ENCODE measurements at places on chromosomes 7 and 10.

GRCh38 chr7:106770191-106770590 lies 94.9 kb upstream of the PIK3CG start:
- no peak for DNase-seq

DNA sequence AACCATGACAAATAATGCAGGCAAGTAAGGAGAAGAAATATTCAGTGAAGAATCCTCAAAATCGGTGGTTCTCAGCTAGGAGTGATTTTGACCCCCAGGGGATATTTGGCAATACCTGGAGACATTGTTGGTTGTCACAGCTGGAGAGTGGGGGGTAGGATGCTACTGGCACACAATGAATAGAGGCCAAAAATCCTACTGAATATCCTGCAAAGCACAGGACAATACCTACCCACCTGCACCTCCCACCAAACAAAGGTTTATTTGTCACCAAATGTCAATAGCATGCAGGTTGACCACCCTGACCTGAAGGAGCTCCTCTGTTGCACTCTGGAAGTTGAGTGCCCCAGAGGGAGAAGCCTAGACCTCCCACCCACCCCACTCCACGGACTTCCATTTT lies 1028.6 kb downstream of the CNTNAP2 start:
- no peak for DNase-seq

DNA sequence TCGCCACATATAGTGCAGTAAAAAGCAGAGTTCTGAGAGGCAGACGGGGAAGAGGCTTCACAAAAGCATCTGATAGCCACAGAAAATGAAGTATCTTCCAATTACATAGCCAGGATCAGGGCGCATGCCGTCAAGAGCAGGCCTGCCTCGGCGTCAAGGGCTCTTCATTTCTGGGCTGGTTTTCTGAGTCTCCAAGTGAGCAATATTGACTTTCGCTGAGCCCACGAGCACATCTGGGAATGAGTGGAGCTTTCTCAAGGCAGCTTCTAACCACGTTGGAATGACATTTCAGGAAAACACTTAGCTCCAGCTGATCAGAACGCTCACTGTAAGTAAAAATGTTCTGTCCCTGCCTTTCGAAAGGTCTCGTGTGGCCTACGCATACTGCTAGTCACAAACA lies 51.9 kb downstream of the CLRN3 start:
- no peak for DNase-seq

DNA sequence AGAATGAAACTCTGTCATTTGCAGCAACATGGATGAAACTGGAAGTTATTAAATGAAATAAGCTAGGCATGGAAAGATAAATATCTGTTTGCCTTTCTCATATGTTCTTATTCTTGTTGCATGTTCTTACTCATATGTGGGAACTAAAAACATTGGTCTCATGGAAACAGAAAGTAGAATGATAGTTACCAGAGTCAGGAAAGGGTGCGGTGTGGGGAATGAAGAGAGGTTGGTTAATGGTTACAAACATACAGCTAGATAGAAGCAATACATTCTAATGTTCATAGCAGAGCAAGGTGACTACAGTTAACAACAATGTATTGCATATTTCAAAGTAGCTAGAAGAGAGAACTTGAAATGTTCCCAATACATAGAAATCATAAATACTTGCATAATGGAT lies 105.1 kb downstream of the FAM107B start:
- no peak for DNase-seq

GRCh38 chr7:24436131-24436920 lies 136.9 kb upstream of the PALS2 start:
- no peak for DNase-seq

GRCh38 chr7:45324683-45325237 lies 167.2 kb downstream of the RAMP3 start:
- no peak for DNase-seq

DNA sequence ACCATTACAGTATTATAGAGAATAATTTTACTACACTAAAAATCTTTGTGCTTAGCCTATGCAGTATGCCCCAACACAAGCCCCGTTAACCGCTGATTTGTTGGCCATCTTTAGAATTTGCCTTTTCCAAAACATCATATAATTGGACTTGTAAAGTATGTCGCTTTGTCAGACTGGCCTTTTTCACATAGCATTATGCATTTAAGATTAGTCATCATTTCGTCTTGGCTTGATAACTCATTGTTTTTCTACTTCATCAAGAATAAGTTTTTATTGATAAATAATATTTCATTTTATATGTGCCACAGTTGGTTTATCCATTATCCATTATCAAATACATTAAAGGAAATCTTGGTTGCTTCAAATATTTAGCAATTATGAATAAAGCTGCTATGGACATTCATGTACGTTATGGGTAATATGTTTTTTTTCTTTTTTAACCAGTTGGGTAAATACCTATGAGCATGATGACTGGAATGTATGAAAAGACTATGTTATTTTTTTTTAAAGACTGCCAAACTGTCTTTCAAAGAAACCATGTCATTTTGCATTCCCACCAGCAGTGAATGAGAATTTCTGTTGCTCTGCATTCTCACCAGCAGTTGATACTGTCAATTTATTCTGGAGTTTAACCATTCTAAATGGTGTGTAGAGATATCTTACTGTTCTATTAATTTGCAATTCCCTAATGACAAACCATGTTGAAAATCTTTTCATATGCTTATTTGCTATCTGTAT lies 273.1 kb upstream of the KCND2 start:
- DNase-seq: no peak

- no peak for DNase-seq
These were observed 9.5 kb upstream of the TAC1 start for GRCh38 chr7:97722386-97722785.

DNA sequence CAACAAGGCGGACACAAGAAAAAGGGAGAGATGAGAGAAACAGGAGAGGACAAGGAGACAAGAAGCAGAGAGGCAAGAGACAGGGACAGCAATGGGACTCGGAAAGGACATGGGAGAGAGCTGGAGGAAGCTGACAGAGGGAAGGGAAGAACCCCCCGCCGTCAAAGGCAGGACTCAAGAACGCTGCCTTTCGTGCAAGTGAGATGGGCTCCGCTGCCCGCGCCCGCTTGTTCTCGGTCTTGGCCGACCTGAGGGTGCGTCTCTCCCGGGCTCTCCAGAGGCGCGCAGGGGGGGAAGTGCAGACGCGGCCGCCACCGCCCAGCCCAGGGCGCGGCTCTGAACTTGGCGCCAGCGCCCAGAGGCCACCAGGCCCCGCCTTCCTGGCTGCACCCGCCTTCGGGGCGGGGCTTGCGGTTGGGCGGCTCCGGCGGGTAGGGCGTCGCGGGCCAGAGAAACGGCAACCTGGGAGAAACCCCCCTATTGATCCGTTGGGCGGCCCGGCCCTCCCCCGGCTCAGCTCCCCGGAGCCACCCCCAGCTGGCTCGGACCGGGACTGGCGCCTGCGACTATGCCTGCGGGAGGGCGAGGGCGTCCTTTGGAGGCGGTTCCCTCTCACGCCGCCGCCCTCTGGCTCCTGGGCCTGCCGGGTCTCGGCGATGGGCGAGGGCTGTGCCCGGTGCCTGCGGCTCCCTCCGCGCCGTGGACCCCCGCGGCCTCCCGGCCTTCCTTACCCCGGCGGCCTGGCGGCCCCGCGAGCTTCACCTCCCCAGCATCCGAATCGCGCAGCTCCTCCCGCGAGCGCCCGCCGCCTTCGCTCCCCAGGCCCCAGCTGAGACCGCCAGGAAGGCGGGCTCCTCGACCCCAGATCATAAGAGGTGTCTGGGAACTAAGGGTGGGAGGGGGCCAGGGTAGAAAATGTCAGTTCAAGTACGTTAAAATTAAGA lies 2.2 kb upstream of the ANTXRL start:
- peak; percentile 37 for DNase-seq

GRCh38 chr10:73019100-73019499 lies 64.5 kb upstream of the PLA2G12B start:
- no peak for DNase-seq

- DNase-seq: no peak
These were observed 32.6 kb downstream of the IKZF1 start for GRCh38 chr7:50336894-50337703.

GRCh38 chr7:24778543-24779282 lies 21.4 kb upstream of the GSDME start:
- no peak for DNase-seq

DNA sequence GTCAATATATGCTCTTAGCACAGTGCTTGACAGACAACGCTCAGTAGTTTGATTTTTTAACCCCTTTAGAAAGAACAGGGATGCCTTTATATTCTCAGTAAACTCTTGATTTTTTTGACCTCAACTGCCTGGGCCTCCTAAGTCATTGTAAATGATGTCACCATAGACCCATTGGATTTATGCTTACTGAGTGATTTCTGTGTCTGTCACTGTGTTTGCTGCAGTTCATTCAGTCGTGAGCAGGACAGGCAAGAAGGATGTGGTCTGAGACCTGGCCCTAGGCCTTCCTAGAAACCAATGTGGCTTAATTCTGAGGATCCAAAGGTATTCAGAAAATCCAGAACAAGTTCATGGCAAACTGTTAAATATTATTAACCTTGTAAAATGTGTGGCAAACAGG lies 868.1 kb downstream of the XPNPEP1 start:
- no peak for DNase-seq
